ENCODE measurements at places on chromosomes 12 and 14. TPM values are rescaled to one million over a fixed set of nuclear protein-coding genes. Genes with fewer than 3 reads are reported as not detected.

SMIM41 gene
- not detected for total RNA-seq

NYNRIN gene
- 7.5 TPM for total RNA-seq

KIF5A gene
- total RNA-seq: not detected

GRCh38 chr14:83217492-83217891 is 1683.8 kb upstream of the SEL1L start:
- no peak for DNase-seq

- DNase-seq: no peak
These were observed 23.9 kb downstream of the DUSP6 start for GRCh38 chr12:89328151-89329030.

GRCh38 chr14:64856529-64857445 is 22.9 kb downstream of the SPTB start:
- no peak for DNase-seq

DNA sequence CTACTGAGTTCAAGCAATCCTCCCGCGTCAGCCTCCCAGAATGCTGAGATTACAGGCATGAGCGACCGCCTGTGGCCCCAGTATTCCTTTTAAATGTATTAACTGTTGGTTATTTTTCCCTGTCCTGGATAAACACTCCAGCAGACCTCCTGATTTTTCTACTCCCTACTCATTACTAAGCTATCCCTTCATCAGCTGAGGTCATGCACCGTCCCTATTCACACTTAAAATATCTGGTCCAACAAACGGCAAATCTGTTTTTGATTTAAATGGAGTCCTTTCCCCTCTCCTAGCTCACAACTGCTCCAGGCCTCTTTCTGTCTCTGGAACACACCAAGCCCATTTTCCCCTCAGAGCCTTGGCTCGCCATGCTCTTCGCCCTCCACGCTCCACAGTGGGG is 1003.3 kb upstream of the TMEM132C start:
- DNase-seq: no peak

- peak; percentile 66 for DNase-seq
These were observed 156.6 kb downstream of the DAD1 start for GRCh38 chr14:22432348-22432976.

GRCh38 chr14:61148742-61149350 is 132.3 kb downstream of the TMEM30B start:
- no peak for DNase-seq

- no peak for DNase-seq
These were observed 33.7 kb downstream of the FGFR1OP2 start for GRCh38 chr12:26971963-26972362.

GRCh38 chr14:64213853-64214570 is 80.2 kb downstream of the ESR2 start:
- DNase-seq: no peak

All from heart right ventricle (tissue), 16 donors.